ENCODE measurements at places on chromosomes 3 and 15.

DNA sequence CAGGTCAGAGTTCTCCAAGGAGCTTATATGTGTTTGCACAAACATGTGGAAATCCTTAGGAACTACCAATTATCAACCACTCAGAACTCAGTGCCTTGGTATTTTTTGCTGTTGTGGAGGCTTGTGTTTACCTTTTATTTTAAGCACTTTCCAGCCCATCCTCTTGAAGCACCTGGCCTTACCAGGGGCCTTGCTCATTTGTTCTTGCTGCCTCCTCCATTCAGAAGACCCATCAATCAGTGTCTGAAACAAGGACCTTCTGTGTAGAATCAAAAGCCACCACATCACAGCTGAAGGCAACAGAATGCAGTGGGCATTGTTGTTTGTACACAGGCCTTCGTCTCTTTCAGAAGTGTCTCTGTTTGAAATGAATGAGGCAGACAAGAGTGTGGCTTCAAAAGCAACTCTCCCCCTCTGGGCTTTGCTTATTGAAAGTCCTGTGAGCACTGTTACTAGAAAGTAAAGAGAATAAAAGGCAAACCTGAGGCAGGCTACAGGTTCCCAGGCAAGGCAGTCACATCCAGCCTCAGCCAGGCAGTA is 24.5 kb upstream of the LIPC start:
- DNase-seq = no peak

DNA sequence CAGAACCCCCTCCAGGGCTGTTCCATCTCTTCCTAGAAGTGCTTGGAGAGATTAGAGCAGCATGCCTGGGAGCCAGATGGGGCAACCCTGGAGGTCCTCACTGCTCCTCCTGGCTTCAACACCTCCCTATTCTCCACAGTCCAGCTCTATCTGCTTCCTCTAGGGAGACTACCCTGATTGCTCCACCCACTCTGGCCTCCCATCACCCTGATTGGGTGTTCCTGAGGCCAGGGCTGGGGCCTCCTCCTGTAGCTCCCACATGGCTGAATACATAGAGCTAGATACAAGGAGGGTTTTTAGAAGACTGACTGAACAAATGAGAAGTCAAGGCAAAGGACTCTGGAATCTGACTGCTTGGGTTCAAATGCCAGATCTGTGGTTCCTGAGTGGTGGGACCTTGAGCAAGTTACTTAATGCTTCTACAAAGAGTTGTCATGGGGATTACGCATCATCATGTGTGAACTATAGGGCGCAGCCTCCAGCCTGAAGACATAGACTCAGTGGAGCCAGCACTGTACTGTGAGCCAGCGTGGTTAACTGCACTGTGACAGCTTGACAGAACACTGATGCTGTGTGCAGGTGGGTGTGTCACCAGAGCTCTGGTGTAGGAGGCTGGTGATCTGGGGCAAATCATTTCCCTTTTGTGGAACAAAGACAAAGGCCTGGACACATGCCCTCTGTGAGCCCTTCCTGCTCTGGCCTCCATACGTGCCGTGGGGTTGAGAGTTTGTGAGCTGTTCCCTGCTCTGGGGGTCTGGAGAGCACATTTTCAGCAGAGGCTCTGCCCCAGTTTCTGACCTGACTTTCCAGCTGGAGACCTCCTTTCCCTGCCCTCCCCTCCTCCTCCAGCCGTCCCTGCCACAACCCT is 74.8 kb downstream of the SCN5A start:
- DNase-seq = no peak

- DNase-seq = no peak
Measured at GRCh38 chr15:60004009-60004845, at the start of gene FOXB1. Gene FOXB1 (plus strand): TSS chr15:60004311. CDS start chr15:60004964, 653 bp downstream.

DNA sequence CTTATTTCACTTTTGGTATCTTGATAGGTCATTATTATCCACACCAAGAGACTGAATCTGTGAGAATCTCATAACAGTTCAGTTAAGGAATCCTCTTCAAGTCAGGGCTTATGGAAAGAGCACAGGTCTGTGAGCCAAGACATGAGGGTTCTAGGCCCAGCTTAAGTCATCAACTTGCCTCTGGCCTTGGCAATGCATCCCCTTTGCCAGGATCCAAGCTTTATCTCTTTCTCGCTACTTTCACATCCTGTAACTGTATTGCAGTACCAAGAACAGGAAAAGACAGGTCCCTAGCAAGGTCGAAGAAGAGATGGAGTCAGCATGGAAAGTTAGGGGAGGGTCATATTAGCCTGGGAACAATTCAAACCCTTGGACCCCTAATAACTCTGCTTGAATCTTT is 13.5 kb upstream of the APOD start:
- no peak for DNase-seq

GRCh38 chr15:76057332-76058000 is 2.3 kb upstream of the TMEM266 start:
- DNase-seq = peak; percentile 60

DNA sequence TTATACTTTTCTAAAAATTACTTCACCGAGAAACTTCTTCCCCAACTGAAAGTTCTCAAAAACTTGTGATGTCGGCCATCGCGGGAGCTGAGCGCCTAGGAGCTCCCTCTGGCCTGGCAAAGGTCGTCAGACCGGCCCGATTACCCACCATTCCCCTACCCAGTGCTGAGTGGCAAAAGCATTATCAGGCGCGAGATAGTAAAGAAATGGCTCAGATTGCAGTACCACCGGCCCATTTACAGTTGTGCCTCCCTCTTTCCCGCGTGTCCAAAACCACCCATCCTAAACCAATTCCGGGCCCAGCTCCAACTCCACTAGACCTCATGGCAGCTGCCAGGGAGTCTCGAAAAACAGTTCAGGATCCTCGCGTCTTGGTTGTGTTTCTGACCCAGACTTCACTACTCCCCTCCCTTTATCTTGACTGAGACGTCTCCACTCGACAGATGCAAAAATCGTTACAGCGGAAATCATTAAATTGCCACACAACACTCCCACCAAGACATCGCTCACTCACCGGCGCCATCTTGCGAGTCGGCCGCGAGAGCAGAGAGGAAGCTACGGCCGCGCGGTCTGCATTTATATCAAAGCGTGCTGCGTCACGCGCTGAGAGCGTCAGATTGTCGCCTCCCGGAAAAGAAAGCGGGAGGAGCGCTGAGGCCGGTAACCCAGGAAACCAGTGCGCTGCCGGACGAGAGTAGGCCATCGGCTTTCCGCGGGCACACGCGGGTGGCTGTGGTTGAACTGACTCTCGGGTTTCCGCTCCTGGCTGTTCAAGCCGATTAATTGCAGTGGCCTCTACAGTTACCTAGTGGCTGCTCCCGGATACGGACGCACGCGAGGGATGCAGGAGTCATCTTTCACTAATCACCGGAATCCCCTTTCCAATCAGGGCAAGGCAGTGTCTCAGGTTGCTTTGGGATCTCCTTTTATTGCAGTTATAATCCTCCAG is at the start of gene RPL22L1:
Gene RPL22L1, minus strand, starts transcription at position 551 of the 949 bp plus-strand sequence. Its CDS starts 28 bp downstream, at position 523.
- peak; percentile 86 for DNase-seq

DNA sequence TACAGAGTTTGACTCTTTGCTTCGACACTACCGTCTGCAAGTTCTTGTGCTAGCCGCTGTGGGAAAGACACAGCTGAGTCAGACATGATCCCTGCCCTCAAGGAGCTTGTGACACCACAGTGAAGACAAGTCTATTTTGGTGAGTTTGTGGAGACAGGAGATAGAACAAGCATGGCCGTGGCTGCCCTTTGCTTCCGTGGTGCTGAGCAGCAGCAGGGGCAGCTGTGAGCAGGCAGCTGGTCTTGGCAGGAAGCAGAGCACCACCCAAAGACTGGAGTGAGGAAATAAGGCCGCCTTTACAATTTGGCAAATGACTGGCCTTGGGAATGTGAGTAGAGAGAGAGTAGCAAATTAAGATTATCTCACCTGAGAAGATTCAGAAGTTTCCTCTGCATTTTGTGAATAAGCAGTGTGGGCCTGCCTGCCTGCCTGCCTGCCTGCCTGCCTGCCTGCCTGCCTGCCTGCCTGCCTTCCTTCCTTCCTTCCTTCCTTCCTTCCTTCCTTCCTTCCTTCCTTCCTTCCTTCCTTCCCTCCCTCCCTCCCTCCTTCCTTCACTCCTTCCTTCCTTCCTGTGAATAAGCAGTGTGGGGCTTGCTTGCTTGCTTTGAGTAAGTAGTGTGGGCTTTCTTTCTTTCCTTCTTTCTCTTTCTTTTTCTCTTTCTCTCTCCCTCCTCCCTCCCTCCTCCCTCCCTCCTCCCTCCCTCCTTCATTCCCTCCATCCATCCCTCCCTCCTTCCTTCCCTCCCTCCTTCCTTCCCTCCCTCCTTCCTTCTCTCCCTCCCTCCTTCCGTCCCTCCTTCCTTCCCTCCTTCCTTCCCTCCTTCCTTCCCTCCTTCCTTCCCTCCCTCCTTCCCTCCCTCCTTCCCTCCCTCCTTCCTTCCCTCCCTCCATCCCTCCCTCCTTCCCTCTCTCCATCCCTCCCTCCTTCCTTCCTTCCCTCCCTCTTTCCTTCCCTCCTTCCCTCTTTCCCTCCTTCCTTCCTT is 1.6 kb upstream of the GCNT3 start:
- DNase-seq = no peak

DNA sequence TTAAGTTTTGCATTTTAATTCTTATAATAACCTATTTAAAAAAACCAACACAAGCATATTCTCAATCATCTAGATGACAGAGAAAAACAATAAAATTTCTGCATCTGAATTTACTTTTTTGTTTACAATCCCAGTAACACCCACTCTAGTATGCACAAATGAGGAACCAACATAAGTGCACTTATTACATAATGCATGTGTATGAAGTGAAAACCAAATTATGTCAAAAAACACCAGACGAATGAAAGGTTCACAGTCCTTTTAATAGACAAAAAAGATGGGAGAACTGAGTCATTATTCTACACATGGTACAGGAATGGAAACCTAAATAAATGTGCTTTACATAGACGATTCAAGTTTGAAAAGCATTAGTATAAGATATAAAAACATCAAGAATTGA is 91.7 kb downstream of the NR1I2 start:
- DNase-seq = no peak

GRCh38 chr3:101069901-101070798 is 76.9 kb upstream of the ABI3BP start:
- peak; percentile 18 for DNase-seq

DNA sequence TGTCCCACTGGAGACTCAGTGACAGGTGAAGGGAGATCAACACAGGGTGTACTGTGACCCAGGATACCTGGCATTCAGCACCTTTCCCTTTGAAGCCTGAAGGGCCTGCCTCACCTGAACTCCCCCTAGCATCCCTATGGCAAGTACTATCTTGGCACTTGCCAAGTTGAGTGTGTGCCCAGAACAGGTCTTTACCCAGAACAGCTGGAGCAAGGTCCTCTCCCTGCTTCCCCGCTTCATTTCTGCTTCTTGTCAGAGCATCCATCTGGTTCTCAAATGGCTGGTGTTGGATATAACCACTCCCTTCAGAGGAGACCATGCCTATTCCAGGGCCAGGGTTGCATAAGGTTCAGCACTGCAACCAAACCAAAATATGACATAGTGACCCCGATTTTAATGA is 73.0 kb downstream of the FAM43A start:
- no peak for DNase-seq

DNA sequence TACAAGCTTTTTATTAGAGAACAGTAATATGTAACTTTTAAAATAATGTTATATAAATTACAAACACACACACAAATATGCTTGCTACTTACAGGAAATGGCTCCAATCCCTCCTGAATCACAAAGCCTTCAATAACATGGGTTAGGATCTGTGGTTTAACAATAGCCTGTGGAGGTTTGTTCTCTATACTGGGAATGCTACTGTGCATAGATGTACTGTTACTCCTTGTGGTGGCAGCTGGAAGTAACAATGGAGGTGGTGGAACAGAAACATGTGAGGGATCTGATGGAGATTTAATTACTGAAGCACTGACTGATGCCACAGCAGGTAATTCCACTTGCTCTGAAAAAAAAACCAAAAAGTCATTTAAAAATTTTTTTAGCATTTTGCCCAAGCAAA is 64.4 kb downstream of the PHC3 start:
- no peak for DNase-seq

DNA sequence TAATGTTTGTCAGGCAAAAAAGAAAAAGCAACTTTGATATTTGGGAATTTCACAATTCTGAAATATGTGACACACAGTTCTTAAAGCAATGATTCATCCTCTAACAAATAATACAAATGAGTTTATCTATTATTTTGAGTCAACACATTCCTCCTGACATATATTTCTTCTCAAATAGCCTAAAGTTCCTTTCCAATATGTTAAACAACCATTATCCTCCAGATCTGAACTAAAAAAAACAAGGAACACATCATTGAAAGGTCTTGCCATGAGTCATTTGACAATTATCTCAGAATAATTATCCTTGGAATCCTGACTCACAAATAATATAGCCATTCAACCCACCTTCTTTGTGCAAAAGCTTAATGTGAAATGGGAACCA is 208.7 kb upstream of the CDIN1 start:
- DNase-seq = no peak

- peak; percentile 62 for DNase-seq
Measured at GRCh38 chr3:48561045-48561736, 2.4 kb downstream of the UCN2 start.

GRCh38 chr3:106338582-106339214 is 469.9 kb upstream of the CBLB start:
- no peak for DNase-seq
